ENCODE measurements at places on chromosomes 12 and 14. TPM values are rescaled to one million over a fixed set of nuclear protein-coding genes. Genes with fewer than 3 reads are reported as not detected.

DNA sequence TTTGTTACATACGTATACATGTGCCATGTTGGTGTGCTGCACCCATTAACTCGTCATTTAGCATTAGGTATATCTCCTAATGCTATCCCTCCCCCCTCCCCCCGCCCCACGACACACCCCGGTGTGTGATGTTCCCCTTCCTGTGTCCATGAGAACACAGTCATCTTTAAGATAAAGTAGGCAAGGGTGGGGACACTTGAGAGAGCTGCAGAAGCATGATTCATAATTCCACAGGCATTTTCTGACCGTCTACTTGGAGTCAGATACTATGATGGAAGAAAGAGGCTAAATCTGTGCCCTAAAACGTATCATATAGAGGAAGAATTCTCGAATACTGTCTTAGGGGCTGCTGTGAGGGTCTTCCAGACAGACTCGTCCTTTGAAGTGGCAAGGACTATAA is 145.9 kb upstream of the VASH1 start:
- no peak for DNase-seq

- no peak for DNase-seq
Observed at GRCh38 chr12:115312901-115313300, 628.9 kb upstream of the TBX3 start.

- no peak for DNase-seq
Observed at GRCh38 chr12:65464930-65465329, 186.4 kb downstream of the MSRB3 start.

DNA sequence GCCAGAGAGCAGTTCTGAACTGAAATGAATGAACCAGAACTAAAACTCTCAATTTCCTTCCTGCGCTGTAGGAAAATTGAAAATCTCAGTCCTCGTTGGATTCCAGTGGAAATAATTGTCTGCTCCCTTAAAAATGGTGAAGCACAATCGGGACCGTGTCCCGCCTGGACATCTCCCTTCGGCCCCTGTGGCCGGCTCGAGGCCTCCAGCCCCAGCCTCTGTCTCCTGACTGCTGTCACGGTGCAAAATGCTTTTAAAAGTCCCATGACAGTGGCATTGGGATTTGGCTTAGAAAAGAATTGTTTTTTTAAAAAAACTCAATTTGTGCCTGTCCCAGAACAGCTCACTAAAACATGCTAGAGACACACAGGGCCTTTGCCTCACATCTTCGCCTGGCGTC is 142.5 kb downstream of the ZNF664 start:
- no peak for DNase-seq

DNA sequence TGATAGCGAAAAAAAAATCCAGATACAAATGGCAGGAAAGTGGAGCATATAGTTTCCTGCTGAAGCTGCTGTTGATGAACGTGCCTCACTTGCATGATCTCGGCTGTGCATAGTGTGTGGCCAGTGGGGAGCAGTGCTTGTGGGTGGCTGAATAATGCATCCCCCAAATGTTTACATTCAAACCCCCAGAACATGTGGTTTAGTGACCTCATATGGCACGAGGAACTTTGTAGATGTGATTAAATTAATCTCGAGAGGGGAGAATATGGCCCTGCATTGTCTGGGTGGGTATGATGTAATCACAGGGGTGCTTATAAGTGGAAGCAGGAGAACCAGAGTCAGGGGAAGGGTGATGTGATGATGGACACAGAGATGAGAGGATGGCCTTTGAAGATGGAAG is 425.0 kb downstream of the TMEM121 start:
- no peak for DNase-seq

GRCh38 chr12:19006626-19007137 is 122.9 kb upstream of the PLEKHA5 start:
- DNase-seq: no peak

DNA sequence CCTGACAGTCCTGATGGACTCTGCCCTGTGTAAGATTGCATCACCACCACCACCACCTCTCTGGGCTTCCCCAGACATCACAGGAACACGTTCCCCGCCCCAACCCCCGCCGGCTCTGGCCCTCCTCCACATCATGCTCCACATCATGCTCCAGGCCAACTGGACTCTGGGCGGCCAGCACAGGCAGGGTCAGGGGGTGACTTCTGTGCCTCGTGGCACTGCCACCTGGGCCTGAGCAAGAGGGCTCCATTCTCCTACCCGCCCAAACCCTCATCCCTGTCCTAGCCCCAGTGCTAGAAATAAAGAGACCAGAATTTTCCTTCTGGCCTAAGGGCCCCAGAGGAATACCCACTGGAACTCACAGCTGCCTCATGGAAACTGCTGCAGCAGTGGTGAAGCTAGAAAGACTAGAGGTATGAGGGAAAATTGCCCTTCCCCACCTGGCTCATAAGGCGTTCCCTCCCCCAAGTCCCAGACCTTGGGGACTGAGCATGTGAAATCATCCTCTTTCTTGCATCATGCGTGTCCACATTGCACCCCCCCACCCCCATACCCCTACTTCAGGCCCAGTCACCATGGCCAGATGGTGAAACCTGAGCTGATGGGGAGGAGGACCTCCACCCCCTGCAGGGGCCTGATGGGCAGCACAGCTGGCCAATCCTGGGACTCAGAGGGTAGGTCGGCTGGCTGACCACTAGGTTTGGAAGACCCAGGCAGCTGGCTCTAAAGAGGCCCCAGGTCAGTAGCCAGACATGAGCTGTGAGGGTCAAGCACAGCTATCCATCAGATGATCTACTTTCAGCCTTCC is at the start of gene INHBE:
INHBE (plus strand) TSS at position 742 of the 808 bp plus-strand sequence. CDS start 230 bp downstream, outside the sequence.
- DNase-seq: no peak

GRCh38 chr14:63435838-63436237 is 107.3 kb downstream of the PPP2R5E start:
- peak; percentile 41 for DNase-seq

DNA sequence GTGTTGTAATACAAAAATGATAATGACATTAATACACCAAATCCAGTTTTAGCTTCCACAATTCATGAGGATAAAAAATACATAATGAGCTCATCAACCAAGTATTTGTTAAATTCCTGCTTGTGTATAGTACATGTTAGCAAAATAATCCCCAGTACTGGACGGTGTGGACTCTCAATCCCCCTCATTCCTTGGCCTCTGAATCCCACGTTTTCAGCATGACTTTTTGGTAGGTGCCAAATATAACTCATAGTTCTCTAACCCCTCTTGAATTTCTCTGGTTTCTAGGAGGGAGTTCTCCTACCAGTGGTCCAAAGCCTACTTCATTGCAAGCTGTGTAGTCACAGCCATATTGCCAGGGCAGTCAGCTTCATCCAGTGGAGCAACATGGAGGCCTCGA is 41.4 kb upstream of the EPS8 start:
- DNase-seq: no peak

- no peak for DNase-seq
Observed at GRCh38 chr14:72495668-72496067, 398.2 kb downstream of the DPF3 start.

GRCh38 chr14:104686624-104687517 is 2.5 kb upstream of the INF2 start:
- DNase-seq: no peak

GRCh38 chr14:75025082-75025481 is 22.4 kb downstream of the EIF2B2 start:
- DNase-seq: no peak

GRCh38 chr12:69508091-69508490 is 37.9 kb downstream of the FRS2 start:
- DNase-seq: peak; percentile 15

GRCh38 chr12:93812626-93813025 is 135.5 kb downstream of the CRADD start:
- DNase-seq: no peak

- DNase-seq: peak; percentile 61
Observed at GRCh38 chr12:25151476-25151875, 43.5 kb downstream of the DNAI7 start.

DNA sequence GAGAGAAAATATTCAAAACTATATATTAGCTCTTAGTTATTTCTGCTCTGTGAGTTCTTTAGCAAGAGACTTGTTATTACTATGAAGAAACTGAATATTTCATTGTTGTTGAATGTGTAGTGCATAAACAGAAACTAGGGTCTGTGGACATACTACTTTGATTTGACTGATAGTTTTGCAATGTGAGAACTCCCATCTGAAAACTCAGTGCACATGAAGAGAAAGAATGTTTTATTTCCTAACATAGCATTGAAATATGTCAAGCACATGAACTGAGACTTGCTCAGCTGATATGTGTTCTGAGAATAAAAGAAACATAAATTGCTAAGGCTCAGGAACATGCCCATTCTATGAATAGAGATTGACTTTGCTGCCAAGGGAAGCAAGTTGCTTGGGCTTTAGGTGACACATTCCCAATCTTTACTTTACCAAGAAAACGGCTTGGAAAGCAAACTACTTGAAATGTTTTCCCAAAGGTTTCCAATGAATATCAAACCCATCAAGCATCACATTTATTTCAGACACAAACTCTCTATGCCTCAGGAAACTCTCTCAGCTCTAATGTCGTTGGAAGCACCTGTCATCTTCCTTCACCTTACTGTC is 290.4 kb downstream of the SLC16A7 start:
- DNase-seq: no peak

EML1 gene
- total RNA-seq: 12.1 TPM

B3GNT4 gene
- 0.21 TPM for total RNA-seq

SPX gene
- total RNA-seq: 2.6 TPM

SERPINA5 gene
- total RNA-seq: 0.32 TPM

MYO1H gene
- total RNA-seq: not detected

B4GALNT3 gene
- total RNA-seq: 1.2 TPM

ACSS3 gene
- not detected for total RNA-seq

SLC5A8 gene
- total RNA-seq: 0.08 TPM

MDP1 gene
- total RNA-seq: 8.3 TPM

NUAK1 gene
- 0.63 TPM for total RNA-seq

All from SK-MEL-5 (cell line).